H9 (cell line): ENCODE measurements at places on chromosomes 12 and 14.
A peak's percentile ranks its signal among the peaks of the same experiment; 100 is the strongest.

GRCh38 chr14:89827265-89827664, 127.3 kb downstream of the EFCAB11 start:
- H3K27ac ChIP-seq: no peak overlapping the region
- H3K27me3 ChIP-seq: no peaks in the 10 kb centered on the region
- H3K4me1 ChIP-seq: no peaks in the 10 kb centered on the region
- H3K36me3 ChIP-seq: peaks cover 21% of the 10 kb centered on the region

GRCh38 chr12:98354520-98355035, 160.8 kb upstream of the TMPO start:
- no peak overlapping the region for H3K4me3 ChIP-seq
- no peaks in the 10 kb centered on the region for H3K27me3 ChIP-seq
- no peak overlapping the region for H3K27ac ChIP-seq
- no peaks in the 10 kb centered on the region for H3K36me3 ChIP-seq
- H3K4me1 ChIP-seq: peaks cover 6% of the 10 kb centered on the region; the same call in 1 of the 2 replicates
- no peak for DNase-seq

- no peaks in the 10 kb centered on the region for H3K27me3 ChIP-seq
- peak overlapping the region; percentile 66 for H3K4me3 ChIP-seq
- no peak overlapping the region for H3K27ac ChIP-seq
- peaks cover 4% of the 10 kb centered on the region; the same call in 1 of the 2 replicates for H3K4me1 ChIP-seq
- H3K36me3 ChIP-seq: peaks cover 36% of the 10 kb centered on the region
Measured at GRCh38 chr12:121795034-121795968, 1.8 kb upstream of the RHOF start.

DNA sequence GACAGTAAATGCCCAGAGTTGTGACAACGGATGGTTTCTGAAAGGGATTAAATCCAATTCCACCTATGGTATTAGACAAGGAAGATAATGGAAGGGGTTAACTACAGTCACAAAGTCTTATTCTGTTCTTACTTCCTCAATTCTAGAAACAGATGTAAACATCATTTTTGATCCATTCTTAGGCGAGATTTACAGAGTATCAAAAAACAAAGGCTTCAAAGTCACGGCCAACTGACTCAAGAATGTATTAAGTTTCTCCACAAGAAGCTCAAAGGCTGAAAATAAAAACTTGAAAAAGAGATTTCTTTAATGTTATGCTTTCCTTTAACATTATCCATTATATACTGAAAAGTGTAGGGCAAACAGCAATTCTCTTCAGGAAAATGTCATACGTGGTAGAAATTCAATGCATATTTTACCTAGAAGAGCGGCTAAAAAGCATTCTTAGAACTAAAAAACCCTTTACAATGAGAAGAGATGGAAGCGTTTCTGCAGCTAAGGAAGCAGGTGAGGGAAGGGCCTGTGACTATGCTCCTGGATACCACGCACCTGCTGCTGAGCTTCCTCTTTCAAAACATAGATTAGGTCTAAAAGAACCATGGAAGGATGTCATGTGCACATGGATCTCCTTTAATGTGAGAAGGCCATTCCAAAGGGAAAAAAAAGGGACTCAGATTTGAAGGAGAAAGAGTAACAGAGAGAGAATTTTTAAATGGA, 185.8 kb downstream of the STXBP6 start:
- DNase-seq: no peak
- H3K36me3 ChIP-seq: no peaks in the 10 kb centered on the region
- no peaks in the 10 kb centered on the region for H3K4me1 ChIP-seq
- no peak overlapping the region for H3K27ac ChIP-seq
- H3K4me3 ChIP-seq: no peak overlapping the region
- H3K27me3 ChIP-seq: no peaks in the 10 kb centered on the region

DNA sequence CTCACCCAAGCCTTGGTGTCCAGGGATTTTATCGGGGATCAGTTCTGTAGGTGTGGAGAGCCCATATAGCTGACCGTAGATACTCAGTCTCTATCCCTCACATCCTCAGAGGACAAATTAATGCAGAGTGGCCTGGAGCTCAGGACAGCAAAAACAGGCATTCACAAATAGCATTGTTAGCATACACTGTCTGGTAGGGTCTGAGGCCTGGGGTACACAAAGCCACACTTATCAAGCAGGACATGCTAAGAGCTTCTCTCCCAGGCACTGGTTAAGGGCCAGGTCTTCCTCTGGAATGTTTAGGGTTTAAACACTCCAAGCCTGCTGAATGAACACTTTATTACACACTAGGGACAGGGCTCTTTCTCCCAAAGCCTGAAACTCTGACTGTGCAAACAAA, 253.2 kb downstream of the NEDD1 start:
- no peak overlapping the region for H3K27ac ChIP-seq
- peaks cover 4% of the 10 kb centered on the region; the same call in 1 of the 3 replicates for H3K36me3 ChIP-seq
- no peak for DNase-seq
- no peaks in the 10 kb centered on the region for H3K4me1 ChIP-seq

DNA sequence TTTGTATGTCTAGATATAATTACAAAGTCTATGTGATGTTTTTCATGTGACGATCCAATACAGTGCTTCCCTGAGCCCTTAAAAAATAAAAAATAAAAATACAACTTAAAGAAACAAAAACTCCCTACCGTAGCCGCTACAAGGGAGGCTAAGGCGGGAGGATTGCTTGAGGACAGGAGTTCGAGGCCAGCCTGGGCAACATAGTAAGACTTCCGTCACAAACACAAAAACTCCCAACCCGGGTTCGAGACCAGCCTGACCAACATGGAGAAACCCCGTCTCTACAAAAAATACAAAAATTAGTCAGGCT, 669 bp upstream of the CDKN3 start:
- no peak overlapping the region for H3K27ac ChIP-seq
- H3K27me3 ChIP-seq: no peaks in the 10 kb centered on the region
- no peak for DNase-seq

- no peaks in the 10 kb centered on the region for H3K36me3 ChIP-seq
- no peak for DNase-seq
- H3K27me3 ChIP-seq: no peaks in the 10 kb centered on the region; the same call in 1 of the 2 replicates
- H3K4me1 ChIP-seq: no peaks in the 10 kb centered on the region
Measured at GRCh38 chr14:49164074-49164473, 422.1 kb downstream of the RPS29 start.

- DNase-seq: no peak
- no peaks in the 10 kb centered on the region for H3K27me3 ChIP-seq
- no peaks in the 10 kb centered on the region; the same call in 1 of the 2 replicates for H3K4me1 ChIP-seq
- no peak overlapping the region for H3K27ac ChIP-seq
Measured at GRCh38 chr14:90344331-90345238, 12.8 kb upstream of the NRDE2 start.

GRCh38 chr12:66352197-66352596, 49.9 kb downstream of the HELB start:
- peak; percentile 91 for DNase-seq
- H3K36me3 ChIP-seq: peaks cover 4% of the 10 kb centered on the region
- H3K4me3 ChIP-seq: no peak overlapping the region
- H3K27ac ChIP-seq: no peak overlapping the region

- H3K27me3 ChIP-seq: no peaks in the 10 kb centered on the region
- H3K4me3 ChIP-seq: no peak overlapping the region
- H3K27ac ChIP-seq: no peak overlapping the region
- no peaks in the 10 kb centered on the region for H3K4me1 ChIP-seq
- no peak for DNase-seq
- H3K36me3 ChIP-seq: no peaks in the 10 kb centered on the region
Measured at GRCh38 chr12:25830456-25830855, 128.0 kb upstream of the RASSF8 start.

DNA sequence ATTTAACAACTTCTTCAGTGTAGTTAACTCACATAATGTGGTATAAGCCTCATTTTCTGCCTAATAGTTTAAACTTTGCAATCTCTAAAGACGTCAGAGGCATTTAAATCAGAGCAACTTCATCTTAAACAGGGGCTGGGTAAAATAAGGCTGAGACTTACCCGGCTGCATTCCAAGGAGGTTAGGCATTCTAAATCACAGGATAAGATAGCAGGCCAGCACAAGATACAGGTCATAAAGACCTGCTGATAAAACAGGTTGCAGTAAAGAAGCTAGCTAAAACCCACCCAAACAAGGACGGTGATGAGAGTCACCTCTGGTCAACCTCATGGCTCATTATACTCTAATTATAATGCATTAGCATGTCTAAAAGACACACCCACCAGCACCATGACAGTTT, 115.6 kb upstream of the PKP2 start:
- H3K36me3 ChIP-seq: peaks cover 7% of the 10 kb centered on the region
- no peak for DNase-seq
- H3K27me3 ChIP-seq: no peaks in the 10 kb centered on the region
- no peak overlapping the region for H3K27ac ChIP-seq
- H3K4me1 ChIP-seq: no peaks in the 10 kb centered on the region
- H3K4me3 ChIP-seq: no peak overlapping the region

DNA sequence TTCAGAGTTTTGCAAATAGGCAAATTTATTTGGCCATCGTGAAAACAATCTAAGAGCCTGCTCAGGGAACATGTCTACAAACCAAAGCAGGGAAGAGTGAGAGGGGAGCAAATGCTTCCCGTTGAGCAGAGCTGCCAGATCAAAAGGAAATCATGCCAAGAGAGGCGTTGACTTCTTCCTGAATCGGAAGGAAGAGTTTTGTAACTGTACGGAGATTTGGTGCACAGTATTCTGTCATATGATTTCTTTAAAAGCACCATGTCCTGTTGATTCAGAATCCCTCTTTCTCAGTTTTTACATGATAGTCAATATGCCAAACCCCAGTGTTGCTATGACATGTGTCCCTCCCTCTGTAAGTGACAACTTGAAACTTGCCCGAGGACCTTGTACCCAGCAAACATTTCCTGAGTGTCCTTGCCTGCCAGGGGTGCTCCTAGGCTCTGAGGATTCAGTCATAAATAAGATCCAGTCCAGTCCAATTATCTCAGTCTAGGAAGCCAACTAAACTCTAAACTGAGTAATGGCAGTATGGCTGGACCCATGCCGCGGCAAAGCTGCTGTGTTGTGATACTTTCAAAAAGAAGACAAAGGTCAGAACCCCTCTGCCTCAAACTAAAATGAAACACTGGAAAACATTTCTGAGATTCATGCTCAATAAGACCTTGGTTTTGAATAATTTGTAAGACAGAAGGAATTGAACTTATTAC, 300.1 kb upstream of the FKBP4 start:
- no peaks in the 10 kb centered on the region for H3K4me1 ChIP-seq
- H3K4me3 ChIP-seq: no peak overlapping the region
- no peaks in the 10 kb centered on the region; the same call in 1 of the 2 replicates for H3K27me3 ChIP-seq
- no peak overlapping the region for H3K27ac ChIP-seq
- no peaks in the 10 kb centered on the region for H3K36me3 ChIP-seq
- DNase-seq: no peak

DNA sequence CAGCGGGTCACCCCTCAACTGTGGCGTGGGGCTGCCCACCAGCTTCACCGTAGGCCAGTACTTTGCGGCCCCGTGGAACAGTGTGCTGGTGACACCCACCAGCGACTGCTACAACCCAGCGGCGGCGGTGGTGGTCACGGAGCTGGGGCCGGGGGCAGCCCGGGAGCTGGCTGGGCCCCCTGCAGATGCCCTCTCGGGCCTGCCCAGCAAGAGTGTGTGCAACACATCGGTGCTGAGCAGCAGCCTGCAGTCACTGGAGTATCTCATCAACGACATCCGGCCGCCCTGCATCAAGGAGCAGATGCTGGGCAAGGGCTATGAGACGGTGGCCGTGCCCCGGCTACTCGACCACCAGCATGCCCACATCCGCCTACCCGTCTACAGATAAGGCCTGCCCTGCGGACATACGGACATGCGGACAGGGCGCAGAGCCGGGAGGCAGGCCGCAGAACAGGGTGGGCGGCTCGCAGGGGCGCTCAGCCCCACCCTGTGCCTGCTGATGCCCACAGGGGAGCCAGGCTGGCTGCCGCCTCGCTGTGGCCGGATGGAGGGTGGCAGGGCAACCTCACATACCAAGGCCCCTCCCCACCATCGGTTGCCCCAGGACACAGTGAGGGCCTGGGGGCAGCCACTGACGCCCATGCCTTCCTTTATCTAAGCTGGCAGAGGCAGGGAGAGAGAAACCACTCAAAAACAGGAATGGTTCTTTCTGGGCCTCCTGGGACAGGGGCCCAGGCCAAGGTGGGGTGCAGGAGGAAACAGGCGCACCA, 55.5 kb downstream of the FAM222A start:
- no peak for DNase-seq
- no peak overlapping the region for H3K4me3 ChIP-seq
- no peaks in the 10 kb centered on the region for H3K4me1 ChIP-seq

DNA sequence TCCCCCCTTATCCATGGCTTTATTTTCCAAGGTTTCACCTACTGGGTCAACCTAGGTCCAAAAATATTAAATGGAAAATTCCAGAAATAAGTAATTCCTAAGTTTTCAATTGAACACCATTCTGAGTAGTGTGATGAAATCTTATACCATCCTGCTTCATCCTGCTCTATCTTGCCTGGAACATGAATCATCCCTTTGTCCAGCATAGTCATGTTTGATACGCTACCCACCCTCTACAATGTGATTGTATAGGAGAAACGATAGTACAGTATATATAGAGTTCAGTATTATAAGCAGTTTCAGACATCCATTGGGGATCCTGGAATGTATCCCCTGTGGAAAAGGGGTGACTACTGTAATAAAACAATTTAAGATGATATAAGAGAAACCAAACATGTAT, 62.2 kb downstream of the IFNG start:
- no peaks in the 10 kb centered on the region; the same call in 1 of the 2 replicates for H3K4me1 ChIP-seq
- no peaks in the 10 kb centered on the region for H3K36me3 ChIP-seq
- H3K27ac ChIP-seq: no peak overlapping the region
- H3K4me3 ChIP-seq: no peak overlapping the region
